ENCODE measurements at places on chromosomes 5 and 9. TPM values are rescaled to one million over a fixed set of nuclear protein-coding genes. Genes with fewer than 3 reads are reported as not detected.

GRCh38 chr5:29758986-29759421, 1434.5 kb upstream of the CDH6 start:
- no peak for DNase-seq

GRCh38 chr9:132351404-132352045, 3.3 kb downstream of the SETX start:
- DNase-seq: no peak

BBLN gene
- 33.7 TPM for total RNA-seq

GRCh38 chr5:2891781-2892180, 140.3 kb upstream of the IRX2 start:
- DNase-seq: no peak

CER1 gene
- not detected for total RNA-seq

DNA sequence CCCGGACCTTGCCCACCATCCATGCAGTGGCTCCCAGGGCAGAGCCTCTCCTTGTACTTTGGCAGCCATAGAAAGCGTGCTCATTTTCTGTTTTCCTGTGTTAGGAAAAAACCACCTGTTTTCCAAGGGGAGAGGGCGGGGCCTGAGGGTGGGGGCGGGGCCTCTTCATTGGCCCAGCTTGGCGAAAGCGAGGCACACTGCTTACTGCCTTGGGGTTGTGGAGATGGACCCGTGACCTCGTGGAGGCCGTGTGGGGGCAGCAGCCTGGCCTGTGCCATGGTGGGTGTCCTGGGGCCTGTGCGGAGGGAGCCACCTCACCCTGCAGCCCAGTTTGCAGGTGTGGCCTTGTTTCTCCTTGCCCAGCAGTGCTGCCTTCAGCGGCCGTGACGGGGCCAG, 4.4 kb upstream of the TOR4A start:
- no peak for DNase-seq

LECT2 gene
- total RNA-seq: not detected

- no peak for DNase-seq
Measured at GRCh38 chr5:142290577-142291299, 34.1 kb downstream of the SPRY4 start.

DNA sequence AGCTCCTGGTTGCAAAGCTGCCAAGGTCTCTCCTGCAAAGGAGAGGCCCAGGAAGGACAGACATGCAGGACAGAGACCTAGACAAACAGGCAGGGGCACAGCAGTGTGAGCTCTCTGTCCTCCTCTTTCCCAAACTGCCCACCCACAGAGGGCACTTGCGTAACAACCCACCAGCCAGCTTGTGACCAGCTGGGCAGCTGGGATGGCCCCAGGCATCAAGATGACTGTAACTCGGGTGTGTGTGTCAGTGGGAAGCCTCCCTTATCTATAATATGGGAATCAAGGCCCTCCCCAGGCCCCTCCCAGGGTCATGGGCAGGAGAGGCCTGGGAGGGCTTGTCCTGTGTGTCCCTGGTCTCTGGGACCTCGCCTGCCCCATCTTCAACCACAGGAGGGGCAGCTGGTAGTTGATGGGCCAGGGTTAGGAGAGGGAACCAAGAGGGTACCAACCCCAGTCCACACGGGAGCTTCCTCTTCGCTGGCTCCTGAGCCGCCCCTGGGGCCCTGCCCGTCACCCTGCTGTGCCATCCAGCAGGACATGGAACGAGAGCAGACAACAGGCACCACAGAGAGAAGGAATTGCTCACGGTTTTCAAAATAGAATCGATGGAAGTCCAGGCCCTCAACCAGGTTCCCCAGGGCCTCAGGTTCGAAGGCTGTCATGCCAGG, 37.9 kb downstream of the SLC6A7 start:
- DNase-seq: no peak

GRCh38 chr9:114235033-114235661, 79.8 kb downstream of the COL27A1 start:
- no peak for DNase-seq

SLC34A1 gene
- total RNA-seq: not detected

DNA sequence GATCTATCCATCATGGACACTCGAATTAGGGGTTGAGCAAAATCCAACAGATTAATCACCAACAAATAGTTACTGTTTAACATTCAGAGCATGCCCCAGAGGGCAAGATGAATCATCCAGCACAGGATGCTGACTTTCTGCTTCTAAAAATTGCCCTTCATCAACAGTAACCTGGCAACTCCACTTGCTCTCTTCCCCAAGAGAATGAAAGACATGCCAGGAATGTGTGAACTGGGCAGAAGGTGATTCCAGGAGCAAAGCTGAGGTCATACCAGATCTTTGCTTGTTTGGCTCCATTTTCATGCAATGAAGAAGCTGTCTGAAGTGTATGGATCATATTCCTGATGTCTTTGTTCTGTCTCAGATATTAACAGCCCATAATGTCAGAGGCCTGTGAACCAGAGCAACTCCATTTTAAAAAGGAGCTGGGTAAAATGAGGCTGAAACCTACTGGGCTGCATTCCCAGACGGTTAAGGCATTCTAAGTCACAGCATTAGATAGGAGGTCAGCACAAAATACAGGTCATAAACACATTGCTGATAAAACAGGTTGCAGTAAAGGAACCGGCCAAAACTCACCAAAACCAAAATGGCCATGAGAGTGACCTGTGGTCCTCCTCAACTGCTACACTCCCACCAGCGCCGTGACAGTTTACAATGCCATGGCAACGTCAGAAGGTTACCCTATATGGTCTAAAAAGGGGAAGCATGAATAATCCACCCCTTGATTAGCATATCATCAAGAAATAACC, 2.5 kb upstream of the ZNF367 start:
- DNase-seq: no peak

- no peak for DNase-seq
Measured at GRCh38 chr5:58133631-58134296, 326.1 kb downstream of the PLK2 start.

DNA sequence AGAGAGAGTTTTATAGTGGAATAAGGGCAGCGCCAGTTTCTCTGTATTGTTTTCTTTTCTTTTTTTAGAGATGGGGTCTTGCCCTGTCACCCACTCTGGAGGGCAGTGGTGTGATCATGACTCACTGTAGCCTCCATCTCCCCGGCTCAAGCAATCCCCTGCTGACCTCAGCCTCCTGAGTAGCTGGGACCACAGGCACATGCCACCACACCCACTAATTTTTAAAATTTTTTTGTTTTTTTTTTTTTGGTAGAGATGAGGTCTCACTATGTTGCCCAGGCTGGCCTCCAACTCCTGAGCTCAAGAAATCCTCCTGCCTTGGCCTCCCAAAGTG, 119.0 kb downstream of the PIK3R1 start:
- no peak for DNase-seq

RETREG1 gene
- total RNA-seq: 54.1 TPM

SLC6A19 gene
- 14.4 TPM for total RNA-seq

GRCh38 chr5:36443941-36444340, 142.2 kb upstream of the RANBP3L start:
- DNase-seq: no peak

GRCh38 chr5:66989286-66989685, 207.3 kb downstream of the CD180 start:
- no peak for DNase-seq

STKLD1 gene
- 0.41 TPM for total RNA-seq
